T-helper 9 cell (primary cell): ENCODE measurements at places on chromosomes 16 and 17.

- DNase-seq = no peak
Measured at GRCh38 chr17:5044630-5045029, 9.4 kb upstream of the SLC52A1 start.

- no peak for DNase-seq
Measured at GRCh38 chr16:14562691-14563491, 67.2 kb downstream of the PARN start.

- no peak for DNase-seq
Measured at GRCh38 chr16:52193441-52193840, 353.5 kb downstream of the TOX3 start.

- DNase-seq = no peak
Measured at GRCh38 chr16:12078405-12079280, 102.1 kb downstream of the SNX29 start.

GRCh38 chr17:21512307-21513011 lies 136.3 kb downstream of the KCNJ12 start:
- no peak for DNase-seq

- no peak for DNase-seq
Measured at GRCh38 chr17:62125307-62125706, 60.2 kb upstream of the MED13 start.

DNA sequence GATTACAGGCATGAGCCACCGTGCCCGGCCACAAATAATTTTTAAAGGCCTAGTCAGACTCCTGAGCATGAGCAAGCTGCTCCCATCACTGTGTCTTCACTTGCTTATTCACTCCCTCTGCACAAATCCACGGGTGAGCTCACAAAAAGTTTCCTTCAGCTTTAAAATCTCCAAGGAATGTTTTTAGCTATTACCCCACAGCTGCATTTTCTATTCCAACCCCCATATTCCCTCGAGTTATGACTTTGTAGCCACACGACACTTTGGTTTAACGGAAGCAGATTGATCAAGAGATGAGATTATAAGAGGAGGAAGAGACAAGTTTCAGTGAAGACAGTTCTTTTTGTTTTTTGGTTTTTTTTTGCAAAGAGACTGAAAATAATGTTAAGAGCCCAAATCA lies 49.1 kb upstream of the SLC25A19 start:
- no peak for DNase-seq
